Smooth muscle cell of the coronary artery (primary cell): ENCODE measurements at places on chromosomes 6 and 20. TPM values are rescaled to one million over a fixed set of nuclear protein-coding genes. Genes with fewer than 3 reads are reported as not detected.

Gene GNMT
- 0.15 TPM in 1 of 2 replicates, not detected in the other for total RNA-seq

Gene CD83
- 0.45 and 1.1 TPM in 2 replicates for total RNA-seq

Gene TMC2
- 0.23 TPM in 1 of 2 replicates, not detected in the other for total RNA-seq

Gene OPRL1
- 1.5 and 2.3 TPM in 2 replicates for total RNA-seq

Gene FAM209B
- total RNA-seq = 0.23 TPM in 1 of 2 replicates, not detected in the other

Gene SLC44A4
- not detected in 2 replicates for total RNA-seq

Gene BPI
- total RNA-seq = 0.12 and 0.30 TPM in 2 replicates

Gene RAET1E
- 0.15 and 0.47 TPM in 2 replicates for total RNA-seq

Gene ZC2HC1B
- total RNA-seq = not detected in 2 replicates

Gene SCRT2
- total RNA-seq = not detected in 2 replicates

Gene UNC5CL
- total RNA-seq = under 0.01 and 0.12 TPM in 2 replicates

Gene MRAP2
- 1.7 and 6.3 TPM in 2 replicates for total RNA-seq

Gene HAO1
- not detected in 2 replicates for total RNA-seq

Gene HCK
- not detected in 2 replicates for total RNA-seq

Gene TSPO2
- total RNA-seq = not detected in 2 replicates

Gene C6orf118
- not detected in 2 replicates for total RNA-seq

Gene GMEB2
- total RNA-seq = 5.6 and 6.8 TPM in 2 replicates

Gene POM121L2
- not detected in 2 replicates for total RNA-seq

Gene ULBP2
- 1.9 and 7.7 TPM in 2 replicates for total RNA-seq

Gene DEF6
- total RNA-seq = 0.53 and 0.70 TPM in 2 replicates

Gene PCK1
- not detected in 2 replicates for total RNA-seq

Gene FERMT1
- 1.3 and 5.2 TPM in 2 replicates for total RNA-seq

Gene ALDH5A1
- 0.82 and 1.7 TPM in 2 replicates for total RNA-seq

Gene GMPR
- total RNA-seq = 8.5 and 20.0 TPM in 2 replicates

Gene COX4I2
- total RNA-seq = 0.08 TPM in 1 of 2 replicates, not detected in the other

Gene SPAG4
- 3.5 and 17.3 TPM in 2 replicates for total RNA-seq

Gene HRH3
- not detected in 2 replicates for total RNA-seq
